ENCODE measurements at places on chromosomes 2 and 18.

GRCh38 chr2:48264627-48265026 is 265.3 kb upstream of the STON1 start:
- no peak for DNase-seq

GRCh38 chr2:21024722-21025389 is 19.0 kb downstream of the APOB start:
- no peak for DNase-seq

DNA sequence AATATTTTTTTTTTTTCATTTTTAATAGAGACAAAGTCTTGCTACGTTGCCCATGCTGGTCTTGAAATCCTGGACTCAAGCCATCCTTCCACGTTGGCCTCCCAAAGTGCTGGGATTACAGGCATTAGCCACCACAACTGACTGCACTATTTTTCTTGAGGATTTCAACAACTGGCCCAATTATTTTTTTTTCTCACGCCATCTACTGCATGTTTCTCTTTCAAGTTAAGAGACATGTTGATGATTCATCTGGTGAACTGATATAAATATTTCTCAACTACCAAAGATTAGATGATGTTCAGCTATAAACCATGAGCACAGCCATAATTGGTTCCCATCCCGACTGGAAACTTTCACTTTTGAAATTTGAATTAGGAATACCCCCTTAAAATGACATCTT is 688.4 kb upstream of the SYT4 start:
- DNase-seq, result no peak

GRCh38 chr2:216349366-216349765 is 22.9 kb downstream of the MARCHF4 start:
- DNase-seq, result no peak

GRCh38 chr2:21599417-21599816 is 475.6 kb downstream of the TDRD15 start:
- no peak for DNase-seq

DNA sequence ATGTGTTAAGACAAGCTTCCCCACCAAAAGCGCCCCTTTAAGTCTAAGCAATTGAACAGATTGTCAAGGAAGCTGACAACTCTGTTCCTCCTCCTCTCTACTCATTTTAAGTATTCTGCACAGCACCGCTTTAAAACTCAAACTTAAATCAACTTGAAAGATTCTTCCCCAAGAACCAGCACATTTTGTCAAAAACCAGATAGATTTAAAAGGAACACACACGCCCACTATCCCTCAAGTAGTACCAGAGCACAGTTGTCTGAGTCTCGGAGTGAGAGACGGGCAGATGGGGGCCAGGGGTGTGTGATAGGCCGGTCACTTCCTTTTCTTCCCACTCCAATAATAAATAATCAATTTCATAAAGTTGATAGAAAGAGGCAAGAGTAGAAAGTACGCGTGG is 67.7 kb upstream of the POU3F3 start:
- no peak for DNase-seq

DNA sequence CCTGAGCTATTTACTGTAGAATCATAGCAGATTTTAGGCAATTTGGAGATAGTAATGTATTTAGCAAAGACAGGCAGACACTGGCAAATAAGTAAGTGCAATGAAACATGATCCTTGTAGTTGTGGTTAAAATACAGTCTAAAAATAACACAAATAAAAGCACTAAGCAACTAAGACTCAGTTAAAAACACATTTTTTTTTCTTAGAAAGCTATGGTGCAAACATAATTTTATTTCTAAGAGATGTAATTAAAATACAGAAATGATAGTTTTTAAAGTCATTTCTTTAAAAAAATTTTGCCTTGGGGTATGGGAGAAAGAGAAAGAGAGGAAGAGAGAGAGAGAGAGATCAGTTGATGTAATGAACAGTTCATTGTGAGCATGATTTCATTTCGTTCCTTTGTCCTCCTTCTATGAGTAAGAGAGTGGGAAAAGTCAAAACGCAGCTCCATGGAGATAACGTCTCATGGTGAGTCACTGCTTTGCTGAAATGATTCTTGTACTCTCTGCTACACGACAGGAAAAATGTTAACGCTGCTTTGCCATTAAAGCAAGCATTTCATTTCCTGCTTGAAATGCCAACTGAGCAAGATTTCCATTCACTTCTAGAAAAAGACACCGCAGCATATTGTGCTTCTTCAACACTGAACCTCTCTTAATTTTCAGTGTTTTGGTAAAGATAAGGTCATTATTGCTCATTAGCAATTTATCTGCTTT is 61.3 kb upstream of the PGAP1 start:
- DNase-seq, result peak; percentile 83

DNA sequence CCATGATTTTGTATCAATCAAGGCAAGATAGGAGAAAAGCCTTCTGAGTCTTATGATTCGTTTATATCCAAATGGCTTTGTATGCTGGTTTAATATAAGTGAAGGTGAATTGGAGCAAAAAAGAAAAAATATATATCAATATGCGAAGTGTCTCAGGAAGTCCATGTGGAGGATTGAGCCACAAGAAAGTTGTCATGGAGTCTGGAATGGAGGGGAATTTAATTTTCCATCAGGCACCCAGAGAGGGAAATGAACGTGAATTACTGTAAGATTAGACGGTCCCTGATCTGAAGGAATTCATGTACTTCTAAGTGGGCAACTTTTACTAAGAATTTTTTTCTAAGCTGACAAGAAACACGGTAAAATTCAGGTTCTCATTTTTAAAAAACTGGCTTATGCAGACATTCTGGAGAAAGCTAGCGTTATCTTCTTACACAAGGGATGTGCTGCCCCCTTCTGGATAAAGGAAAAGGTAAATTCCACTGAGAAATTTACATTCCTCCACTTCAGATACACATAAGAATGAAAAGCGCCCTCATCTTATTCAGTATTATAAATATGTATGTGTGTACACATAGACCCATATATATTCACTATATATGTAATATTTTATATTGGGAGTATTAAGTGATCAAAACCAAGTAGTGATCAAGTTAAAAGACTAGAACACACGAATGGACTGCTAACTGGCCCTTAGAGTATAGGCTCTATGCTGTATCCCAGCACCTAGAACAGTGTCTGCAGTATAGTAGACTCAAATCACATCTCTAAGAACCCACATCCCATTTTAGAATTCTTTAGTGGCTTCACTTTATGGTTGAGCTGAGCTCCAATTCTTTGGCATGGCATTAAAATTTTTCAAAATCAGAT is 289.0 kb upstream of the TFPI start:
- peak; percentile 63 for DNase-seq

Data from Ammon's horn (tissue), 1 donor.